CD4-positive, alpha-beta T cell treated with Interleukin-15 for 4 hours (primary cell): ENCODE measurements at places on chromosomes 1 and 21.

GRCh38 chr1:175219774-175220173 lies 27.2 kb upstream of the KIAA0040 start:
- no peak for DNase-seq

DNA sequence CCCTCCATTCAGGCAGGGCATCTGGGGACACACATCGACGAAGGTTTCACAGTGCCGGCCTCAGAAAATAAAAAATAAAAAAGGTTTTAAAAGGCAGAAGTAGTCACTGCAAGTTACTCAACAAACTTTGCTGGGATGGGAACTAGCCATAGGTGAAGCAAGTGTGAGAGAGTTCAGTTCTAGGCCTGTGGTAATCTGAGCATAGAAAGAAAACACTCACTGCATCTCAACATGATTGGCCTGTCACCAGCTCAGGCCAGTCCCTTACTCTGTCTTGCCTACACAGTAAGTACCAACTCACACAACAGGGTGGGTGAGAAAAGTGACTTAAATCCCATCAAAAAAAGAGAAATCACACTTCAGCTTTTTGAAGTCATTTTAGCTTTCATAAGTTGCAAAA lies 30.2 kb upstream of the ADAM30 start:
- no peak for DNase-seq

GRCh38 chr1:200780545-200781369 lies 42.1 kb downstream of the CAMSAP2 start:
- no peak for DNase-seq

- DNase-seq: no peak
These were observed 305.9 kb upstream of the CAMK1G start for GRCh38 chr1:209277662-209278061.

DNA sequence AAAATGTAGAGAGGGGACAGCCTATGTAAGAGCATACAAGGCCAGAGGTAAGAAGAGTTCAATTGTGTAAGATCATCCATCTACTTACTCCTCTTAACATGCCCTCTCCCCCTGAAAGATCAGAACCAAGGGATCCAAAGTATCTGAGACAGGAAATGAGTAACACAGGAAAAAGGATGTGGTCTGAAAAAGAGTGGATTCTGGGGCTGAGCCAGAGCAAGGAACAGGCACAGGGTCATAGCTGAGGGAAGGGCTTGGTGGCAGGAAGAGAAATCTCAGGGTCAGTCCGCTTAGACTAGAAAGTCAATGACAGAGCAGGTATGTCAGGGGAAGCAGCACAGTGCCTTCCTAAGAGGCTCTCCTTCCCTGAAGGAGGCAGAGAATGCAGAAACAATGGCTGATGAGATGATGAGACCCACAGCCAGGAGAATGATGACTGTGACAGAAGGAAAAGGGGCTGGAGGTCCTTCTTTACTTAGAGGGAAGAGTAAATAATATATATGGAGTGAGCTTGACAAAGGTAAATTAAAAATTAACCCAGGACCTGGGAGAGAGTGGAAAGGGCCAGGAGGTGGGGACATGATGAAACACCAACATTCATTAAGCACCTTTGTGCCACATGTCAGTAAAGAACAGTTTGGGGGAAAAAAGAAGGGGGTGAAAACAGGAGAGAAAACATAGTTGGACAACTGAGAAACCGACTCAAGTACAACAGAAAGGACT lies 26.2 kb upstream of the A3GALT2 start:
- no peak for DNase-seq

- DNase-seq: peak; percentile 71
These were observed 18.4 kb upstream of the LY9 start for GRCh38 chr1:160777486-160778089.

DNA sequence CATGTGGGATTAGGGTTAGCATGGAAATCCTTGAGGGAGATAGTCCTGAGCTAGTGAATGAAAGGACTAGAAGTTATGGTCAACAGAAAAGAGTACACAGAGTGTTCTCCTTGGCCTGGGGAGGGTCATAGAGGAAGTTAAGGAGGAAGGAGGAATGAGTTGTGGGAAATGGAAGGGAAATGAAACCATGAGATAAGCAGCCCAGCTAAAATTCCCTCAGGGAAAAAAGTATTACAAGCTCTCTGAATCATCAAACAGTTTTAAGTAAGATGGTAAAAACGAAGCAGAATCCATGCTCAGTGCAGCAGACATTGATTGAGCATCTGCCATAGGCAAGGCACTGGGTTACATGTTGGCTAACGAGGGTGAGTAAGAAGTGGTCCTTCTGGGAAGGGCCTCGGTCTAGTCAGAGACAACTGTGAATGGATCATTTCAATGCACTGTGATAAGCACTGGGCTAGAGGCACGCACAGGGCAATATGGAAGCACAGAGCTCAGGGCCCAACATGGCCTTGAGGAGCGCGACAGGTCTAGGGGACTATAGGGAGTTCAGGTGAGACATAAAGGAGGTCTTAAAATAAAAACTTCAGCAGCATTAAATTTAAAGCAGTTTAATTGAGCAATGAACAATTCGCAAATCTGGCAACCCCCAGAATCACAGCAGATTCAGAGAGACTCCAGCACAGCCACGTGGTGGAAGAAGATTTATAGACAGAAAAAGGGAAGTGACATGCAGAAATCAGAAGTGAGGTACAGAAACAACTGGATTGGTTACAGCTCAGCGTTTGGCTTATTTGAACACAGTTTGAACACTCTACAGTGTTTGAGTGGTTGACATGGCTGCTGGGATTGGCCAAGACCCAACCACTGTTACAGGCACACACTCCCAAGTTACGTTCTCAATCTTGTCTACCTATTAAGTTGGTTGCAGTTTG lies 219.5 kb downstream of the HLX start:
- no peak for DNase-seq

- DNase-seq: no peak
These were observed 21.3 kb downstream of the RBM15 start for GRCh38 chr1:110360431-110360830.

GRCh38 chr1:243917177-243917862 lies 67.3 kb upstream of the AKT3 start:
- DNase-seq: no peak

GRCh38 chr1:205189131-205189530 lies 22.4 kb downstream of the DSTYK start:
- no peak for DNase-seq

- no peak for DNase-seq
These were observed 64.5 kb upstream of the ABCG1 start for GRCh38 chr21:42154237-42155044.

DNA sequence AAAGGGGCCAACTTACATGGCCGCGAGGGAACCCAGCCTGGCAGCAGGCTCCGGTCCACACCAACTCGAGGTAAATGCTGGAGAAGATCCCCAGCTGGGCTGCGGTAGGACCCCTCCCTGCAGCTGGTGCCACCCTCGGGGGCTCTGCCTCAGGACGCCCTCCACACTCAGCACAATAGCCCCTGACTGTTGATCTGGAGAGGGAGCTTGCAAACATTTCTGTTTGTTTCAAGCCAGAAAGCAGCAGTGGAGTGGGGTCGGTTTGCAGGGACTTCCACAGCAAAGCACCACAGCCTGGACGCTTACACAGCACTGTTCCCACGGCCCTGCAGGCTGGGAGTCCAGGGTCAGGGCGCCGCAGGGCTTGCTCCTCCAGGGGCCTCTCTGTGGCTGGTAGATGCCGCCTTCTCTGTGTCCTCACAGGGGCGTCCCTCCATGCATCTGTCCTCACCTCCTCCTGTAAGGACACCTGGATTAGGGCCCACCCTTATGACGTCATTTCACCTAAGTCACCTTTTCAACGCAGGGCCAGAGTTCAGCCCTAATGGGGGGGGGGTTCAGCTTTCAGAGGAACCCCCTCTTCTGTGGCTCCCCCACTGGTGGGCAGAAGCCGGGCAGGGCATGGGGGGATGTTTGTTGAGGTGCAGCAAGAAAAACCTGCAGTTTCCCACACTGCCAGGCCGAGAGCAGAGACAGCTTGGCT lies 24.1 kb upstream of the TTC34 start:
- no peak for DNase-seq

DNA sequence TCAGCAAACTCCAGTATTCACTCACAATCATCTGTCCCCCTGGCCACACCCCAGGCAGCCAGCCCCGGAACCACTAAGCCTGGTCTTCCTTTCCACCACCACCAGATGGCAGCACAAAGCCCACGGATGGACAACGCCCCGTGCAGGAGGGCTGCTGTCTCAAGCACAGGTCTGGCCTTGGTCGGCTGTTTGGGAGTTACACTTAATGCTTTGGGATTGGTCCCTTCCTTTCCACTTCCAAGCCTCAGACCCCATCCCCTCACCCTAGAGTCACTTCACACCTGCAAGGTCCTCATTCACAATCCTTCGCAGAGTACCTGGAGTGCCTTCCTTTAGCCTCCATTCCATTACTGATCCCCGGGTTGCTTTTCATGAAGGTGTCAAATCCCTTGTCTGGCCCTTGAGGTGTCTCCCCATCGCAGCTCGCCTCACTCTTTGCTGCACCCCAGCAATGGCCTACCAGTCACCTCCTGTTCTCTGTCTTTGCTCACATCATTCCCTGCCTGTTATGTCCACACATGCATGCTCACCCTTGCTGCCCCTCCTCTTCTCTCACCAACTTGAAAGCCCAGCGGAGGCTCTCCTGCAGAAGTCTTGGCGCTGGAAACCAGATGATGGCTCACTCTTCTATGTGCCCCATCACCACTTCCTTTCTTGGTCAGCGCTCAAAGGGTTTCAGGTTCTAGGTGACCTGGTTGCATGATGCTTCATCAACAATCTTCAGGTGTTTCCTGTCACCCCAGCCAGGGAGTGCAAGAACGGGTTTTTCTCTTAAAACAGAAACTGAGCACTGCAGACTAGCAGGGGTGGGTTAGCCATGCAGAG lies 24.9 kb upstream of the KCNA2 start:
- peak; percentile 91 for DNase-seq

DNA sequence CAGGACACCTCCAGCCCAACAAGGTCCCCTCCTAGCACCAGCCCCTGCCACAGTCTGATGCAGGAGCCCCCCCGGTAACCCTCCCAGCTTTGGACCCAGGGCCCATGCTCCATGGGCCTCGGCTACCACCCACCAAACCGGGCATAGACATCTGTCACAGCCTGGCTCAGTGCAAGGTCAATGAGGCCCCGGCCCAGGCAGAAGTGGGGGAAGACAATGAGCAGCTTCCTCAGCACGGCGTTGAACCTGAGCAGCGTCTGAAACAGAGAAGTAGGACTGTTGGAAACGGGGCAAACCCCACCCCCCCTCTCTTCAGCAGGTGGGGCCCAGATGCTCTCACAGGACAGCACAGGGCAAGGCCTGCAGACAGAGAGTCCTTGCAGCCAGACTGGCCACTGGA lies 101.9 kb upstream of the GCLM start:
- no peak for DNase-seq

GRCh38 chr1:66764994-66765578 lies 12.8 kb downstream of the DYNLT5 start:
- peak; percentile 61 for DNase-seq
